ENCODE measurements at places on chromosomes 1 and 21.
A peak's percentile ranks its signal among the peaks of the same experiment; 100 is the strongest.

DNA sequence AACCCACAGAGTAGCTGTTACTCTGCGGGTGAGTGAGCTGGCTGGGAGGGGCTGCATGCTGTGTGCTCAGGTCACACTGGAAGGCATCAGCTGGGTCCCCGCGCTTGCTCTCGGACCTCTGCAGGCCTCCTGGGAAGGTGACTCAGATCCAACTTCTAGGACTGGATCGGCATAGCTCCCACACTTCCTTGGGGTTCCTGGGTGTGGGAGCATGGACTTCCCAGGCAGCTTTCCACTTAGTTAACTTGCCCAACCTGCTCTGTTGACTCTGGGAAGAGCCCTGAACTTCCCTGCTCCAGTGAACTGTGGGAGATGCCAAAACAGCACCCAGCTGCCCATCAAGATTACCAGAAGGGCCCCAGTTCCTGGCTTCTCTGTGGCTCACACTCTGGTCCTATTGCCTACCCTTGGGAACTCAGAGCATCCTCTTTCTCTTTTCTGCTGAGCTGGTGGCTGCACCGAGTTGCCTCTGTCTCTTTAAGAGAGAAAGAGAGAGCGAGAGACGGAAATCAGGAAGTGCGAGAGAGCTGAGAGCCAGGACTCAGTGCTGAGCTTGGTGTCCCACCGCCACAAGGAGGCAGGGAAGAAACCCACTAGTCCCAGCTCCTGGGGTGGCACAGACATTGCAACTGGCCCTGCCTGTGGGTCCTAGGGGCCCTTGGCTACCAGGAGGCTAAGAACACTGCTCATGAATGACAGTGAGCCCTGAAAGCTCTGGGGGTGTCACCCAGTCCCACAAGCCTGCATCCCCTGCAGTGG, at the start of gene IKBKE:
TSS of gene IKBKE (plus strand) at position 544 of the 759 bp plus-strand sequence. CDS start 2,752 bp downstream, outside the sequence.
- DNase-seq, result peak; percentile 80

- DNase-seq, result peak; percentile 74
These were observed 126.4 kb downstream of the CLIC6 start for GRCh38 chr21:34795175-34795547.

DNA sequence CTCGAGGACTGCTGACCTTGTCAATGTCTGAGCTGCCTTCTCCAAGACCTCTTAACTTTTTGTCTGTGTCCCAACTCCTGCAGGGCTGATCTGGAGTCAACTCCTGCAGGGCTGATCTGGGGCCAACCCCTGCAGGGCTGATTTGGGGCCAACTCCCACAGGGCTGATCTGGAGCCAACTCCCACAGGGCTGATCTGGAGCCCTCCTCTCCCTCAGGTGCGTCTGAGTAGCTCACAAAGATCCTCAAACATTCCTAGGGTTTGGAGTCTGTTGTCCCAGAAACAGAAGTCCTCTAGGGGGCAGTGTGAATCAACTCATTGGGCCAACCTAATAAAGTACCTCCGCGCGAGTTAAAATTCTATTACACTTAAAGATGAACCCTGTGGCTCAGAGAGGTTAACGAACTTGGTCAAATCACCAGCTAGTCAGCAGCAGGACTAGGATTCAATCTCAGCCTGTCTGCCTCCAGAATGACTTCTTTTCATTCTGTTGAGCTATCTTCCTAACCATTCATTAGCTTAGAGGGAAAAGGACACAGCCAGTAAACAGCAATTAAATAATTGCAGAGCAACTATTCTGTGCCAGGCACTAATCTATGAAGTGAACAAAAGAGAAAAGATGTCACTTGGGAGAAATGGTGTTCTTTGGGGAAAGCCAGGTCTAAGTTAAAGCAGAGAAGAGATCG, 17.2 kb upstream of the RLF start:
- peak; percentile 79 for DNase-seq

DNA sequence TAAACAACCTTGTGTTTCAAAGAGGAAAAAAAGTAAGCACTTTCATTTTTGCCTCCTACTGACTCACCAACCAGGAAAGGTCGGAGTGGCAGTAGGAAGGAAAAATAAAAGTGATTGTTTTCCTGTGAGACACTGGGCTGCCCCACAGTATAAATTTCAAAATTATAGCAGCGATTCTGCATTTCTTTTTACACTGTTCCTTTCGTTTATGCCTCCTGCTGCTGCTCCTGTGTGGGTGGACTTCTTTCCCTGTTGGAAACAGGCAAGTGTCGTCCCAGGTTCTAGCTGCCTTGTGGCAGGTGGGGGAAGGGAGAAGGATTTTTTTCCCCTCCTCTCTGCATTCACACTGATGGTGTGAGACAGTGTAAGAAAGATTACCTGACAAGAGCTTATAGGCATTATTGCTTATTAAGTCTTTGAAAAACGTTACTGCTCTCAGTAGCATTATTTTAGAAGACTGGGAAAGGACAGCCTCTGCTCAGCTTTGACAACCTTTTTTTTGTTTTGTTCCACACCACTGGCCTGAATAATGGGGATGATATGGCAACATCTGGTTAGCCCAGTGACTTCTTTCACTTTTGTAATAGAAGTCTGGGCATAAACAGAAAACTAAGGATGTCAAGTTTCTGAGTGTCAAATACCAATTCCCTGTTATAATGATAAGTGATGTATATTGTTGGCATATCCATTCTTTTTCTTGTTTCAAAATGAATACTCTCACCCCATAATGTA, 77.9 kb downstream of the NEK7 start:
- peak; percentile 42 for DNase-seq

DNA sequence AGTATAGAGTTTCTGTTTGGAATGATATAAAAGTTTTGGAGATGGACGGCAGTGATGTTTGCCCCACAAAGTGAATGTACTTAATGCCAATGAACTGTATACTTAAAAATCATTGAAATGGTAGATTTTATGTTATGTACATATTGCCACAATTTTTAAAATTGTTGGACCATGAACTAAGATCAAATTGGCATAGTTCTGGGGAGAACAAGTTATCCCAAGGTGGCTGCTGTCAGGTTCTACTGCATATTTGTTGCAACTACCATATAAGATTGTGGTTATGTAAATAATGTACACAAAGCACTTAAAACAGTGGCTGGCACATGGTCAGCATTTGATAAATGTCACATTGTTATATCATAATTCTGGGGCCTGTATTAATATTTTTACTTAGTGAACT, 466.4 kb downstream of the SIPA1L2 start:
- DNase-seq, result no peak
